Mesendoderm (in vitro differentiated cells): ENCODE measurements at places on chromosomes 16 and 17.
A peak's percentile ranks its signal among the peaks of the same experiment; 100 is the strongest.

GRCh38 chr17:11553135-11553534 is 45.1 kb upstream of the DNAH9 start:
- DNase-seq, result no peak

DNA sequence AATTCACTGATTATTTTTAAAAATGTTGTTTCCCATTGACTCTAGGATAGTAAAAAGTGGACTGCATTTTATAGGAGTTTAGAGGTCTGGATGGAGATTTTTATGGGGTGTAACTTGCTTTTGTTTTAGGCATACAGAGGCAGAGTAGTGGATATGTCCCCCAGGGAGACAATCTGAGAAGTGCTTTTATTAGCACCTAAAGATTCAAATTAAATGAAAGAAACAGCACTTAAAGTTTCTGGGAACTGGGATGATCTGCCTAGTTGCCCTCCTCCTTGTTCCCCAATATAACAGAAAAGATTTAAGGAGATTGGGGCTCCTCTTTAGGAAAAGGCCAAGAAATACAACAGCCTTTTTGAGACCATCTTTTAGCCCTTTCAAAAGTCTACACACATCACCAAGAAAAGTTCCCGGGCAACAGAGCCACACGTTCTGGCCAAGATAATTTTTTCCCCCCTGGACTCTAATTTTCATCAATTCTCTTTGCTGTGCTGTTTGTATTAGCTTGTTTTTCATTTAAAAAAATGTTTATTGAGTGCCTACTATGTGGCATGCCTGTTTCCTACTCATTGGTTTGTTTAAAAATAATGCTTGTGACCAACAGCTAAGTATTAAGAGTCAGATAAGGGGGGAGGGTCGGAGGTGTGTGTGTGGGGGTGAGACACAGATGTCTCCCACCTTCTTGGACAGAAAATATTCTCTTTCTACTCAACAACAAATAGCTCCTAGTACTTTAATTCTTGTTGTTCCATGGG is 2.5 kb upstream of the IGF2BP1 start:
- no peak for DNase-seq

DNA sequence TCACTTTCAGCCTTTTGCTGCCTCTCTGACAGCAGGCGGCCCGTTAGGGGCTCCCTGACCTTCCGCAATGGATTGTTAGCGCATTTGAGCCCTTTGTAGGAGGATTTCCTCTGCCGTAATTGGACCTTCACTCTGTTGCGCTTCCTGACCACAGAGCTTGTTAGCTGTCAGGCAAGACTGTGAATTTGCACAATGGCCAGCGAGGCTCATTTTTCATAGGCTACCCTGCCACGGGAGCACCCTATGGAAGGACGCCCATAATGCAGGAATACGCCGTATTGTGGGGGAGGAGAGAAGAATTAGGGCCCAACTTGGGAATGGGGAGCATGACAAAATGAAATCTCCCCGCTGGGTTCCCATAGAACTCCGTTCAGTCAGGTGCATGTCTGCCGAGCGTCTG is 205.2 kb upstream of the NLRP1 start:
- DNase-seq, result no peak

- DNase-seq, result peak; percentile 75
Measured at GRCh38 chr16:78925083-78925767, 675.3 kb downstream of the MAF start.

- DNase-seq, result no peak
Measured at GRCh38 chr17:33977729-33978514, 277.2 kb upstream of the CCL2 start.

DNA sequence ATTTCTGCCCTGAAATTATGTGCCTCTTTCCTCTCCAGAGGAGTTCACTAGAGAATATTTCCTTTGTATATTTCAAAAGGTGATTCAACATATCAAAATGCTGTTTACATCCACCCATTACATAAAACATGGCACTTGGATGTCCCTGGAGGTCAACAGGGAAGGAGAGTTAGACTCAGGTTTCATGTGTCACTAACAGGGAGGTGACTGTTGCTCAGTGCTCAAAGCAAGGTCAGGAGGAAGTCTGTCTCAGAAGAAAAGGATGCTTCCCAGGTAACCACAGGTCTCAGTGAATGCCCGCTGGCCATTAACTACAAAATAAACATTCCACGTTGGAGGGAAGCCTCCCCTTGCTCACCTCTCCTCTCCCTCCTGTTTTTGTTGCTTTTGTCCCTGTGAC is 198.6 kb downstream of the AXIN2 start:
- DNase-seq, result no peak

DNA sequence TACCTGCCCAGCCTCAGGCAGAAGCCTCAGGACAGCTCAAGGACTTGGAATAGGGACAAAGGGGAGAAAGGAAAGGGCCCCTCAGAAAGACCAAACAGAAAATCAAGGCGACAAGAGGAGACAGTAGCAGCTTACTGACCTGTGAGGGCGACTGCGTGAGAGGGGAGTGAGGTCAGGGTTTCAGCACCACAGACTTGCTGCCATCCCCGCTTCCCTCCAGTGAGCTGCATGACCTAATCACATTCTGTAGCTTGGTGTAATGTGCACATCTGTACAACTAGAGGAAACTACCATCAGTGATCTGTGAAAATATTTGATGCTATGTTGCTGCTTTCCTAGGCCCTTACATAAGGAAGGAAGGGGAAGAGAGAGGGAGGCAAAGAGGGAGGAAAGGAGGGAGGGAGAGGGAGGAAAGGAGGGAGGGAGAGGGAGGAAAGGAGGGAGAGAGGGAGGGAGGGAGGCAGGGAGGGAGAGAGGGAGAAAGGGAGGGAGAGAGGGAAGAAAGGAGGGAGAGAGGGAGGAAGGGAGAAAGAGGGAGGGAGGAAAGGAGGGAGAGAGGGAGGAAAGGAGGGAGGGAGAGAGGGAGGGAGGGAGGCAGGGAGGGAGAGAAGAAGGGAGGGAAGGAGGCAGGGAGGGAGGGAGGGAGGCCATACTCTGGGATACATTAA is 404.9 kb upstream of the CDH5 start:
- no peak for DNase-seq

- DNase-seq, result no peak
Measured at GRCh38 chr17:53470626-53471025, 352.1 kb upstream of the KIF2B start.

GRCh38 chr17:31096106-31096436 is 1.3 kb downstream of the NF1 start:
- peak; percentile 67 for DNase-seq

DNA sequence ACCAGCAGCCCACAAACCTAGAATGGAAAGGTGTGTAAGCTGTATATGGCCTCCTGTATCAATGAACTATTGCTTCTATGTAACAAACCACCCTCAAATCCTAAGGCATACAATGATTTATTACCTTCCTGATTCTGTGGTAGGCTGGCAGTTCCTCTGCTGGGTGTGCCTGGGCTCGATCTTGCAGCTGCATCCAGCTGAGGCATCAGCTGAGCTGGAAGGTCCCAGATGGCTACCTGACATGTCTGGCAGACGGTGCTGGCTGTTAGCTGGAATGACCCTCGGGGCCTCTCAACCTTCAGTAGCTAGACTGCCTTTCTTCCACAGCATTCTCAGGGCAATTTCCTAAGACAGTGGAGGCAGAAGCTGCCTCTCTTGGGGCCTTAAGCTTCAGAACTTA is 152.7 kb downstream of the RAB11FIP4 start:
- no peak for DNase-seq

DNA sequence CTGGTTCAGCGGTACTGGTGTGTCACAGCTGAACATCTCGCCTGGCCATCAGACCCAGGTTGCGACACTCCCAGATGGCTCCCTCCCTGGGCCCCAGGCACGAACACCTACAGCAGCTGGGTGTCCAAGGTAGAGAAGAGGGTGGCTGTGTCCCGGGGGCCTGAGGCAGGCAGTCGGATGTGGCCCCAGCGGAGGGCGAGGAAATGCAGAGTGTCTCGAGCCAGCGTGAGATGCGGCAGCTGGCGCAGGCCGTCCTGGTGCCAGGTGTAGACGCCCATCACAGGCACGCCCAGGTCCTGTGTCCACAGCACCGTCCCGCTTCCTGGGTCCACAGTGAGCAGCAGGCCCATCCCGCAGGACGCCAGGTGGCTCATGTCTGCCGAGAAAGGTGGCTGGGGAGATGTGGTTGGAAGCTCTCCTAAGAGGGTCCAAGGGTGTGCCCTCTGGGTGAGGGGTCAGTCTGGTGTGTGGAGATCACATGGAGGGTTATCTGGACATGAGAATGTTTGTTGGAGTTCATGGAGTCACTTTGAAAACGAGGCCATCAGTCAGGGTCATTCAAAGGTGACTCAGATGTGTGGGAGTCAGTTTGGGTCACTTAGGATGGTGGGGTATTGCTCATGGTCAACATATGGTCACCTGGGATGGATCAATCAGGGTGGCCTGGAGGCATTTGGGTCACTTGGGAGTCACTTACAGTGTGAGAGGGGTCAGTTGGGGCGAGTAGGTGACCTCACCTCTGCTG is 8.1 kb downstream of the ERN2 start:
- no peak for DNase-seq

GRCh38 chr17:50539762-50540559 is 7.0 kb upstream of the SPATA20 start:
- no peak for DNase-seq

DNA sequence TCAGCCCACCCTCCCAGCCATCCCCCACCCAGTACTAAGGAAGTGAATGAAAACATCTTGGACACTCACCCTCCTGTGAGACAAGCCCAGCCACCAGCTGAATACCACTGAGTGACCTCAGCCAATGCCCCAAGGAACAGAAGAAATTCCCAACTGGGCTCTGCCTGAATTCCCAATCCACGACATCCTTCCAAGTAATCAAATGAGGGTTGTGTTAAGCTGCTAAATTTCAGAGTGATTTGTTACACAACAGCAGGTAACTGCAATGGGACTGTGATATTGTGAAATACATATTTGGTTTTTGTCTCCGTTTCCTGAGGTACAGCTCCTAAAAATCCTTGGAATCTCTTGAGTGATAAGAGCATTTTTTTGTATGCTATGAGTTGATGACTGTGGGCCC is 578.7 kb upstream of the CDH11 start:
- peak; percentile 53 for DNase-seq

- peak; percentile 74 for DNase-seq
Measured at GRCh38 chr16:66551348-66551759, 1.0 kb upstream of the CKLF start.

- no peak for DNase-seq
Measured at GRCh38 chr16:360698-361336, 8.3 kb upstream of the AXIN1 start.

DNA sequence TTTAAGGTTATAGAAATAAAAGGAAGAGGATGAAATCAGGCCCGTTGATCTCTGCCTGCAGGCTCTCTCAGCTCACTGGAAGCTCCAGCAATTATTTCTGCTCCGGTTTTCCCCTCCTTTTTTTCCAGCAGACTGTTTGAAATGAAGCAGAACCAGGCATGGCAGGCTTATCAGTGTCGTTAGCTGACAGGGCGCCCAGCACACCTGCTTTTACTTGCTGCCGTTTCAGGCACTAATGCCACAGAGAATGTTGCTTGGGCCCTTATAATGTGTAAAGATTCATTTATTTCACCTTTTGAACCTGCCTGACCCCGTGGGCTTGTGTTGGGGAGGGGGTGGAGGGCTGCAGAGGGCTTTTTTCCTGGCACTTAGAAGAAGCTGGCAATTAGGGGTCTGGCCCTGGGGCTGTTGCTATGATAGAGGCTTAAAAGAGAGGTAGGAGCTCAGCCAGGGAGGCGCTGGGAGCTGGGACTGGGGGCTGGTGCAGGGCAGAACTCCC is 108.1 kb downstream of the IRX3 start:
- DNase-seq, result no peak

DNA sequence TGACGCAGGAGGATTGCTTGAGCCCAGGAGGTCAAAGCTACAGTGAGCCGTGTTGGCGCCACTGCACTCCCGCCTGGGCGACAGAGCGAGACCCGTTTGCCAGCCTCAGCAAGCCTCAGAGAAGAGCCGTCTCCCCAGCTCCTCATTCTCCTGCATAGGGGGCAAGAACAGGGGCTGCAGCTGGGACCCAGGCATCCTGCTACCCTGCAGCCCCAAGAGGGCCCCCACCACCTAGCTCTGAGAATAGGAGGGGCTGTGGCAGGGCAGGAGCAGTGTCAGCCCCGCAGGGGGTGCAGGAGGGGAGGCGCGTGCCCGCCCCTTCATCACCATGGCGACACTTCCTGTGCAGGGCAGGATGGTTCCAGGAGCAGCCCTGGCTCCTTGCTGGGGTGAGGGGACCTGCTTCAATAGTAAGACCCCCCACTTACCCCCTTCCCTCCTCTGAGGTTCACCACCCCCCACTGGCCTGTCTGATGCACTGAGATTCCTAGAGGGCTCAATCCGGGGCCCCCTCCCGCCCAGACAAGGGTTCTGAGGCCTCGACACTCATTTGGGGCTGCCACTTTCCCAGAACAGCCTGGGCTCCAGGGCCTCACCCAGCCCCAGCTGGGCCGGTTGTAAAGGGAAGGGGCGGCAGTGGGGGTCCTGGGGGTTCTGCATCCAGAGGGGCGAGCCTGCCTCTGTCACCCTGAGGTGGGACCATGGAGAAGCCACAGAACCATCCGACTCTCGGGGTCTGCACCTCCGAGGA is 20.2 kb downstream of the VASN start:
- DNase-seq, result peak; percentile 77

GRCh38 chr16:68754084-68754792 is 17.1 kb downstream of the CDH1 start:
- no peak for DNase-seq

GRCh38 chr17:67642488-67642887 is 75.2 kb upstream of the NOL11 start:
- DNase-seq, result no peak

GRCh38 chr17:32819035-32819434 is 57.9 kb downstream of the MYO1D start:
- no peak for DNase-seq

GRCh38 chr16:30669903-30670824 is 11.9 kb downstream of the FBRS start:
- no peak for DNase-seq

- DNase-seq, result no peak
Measured at GRCh38 chr17:43482103-43483012, 1.4 kb upstream of the DHX8 start.

DNA sequence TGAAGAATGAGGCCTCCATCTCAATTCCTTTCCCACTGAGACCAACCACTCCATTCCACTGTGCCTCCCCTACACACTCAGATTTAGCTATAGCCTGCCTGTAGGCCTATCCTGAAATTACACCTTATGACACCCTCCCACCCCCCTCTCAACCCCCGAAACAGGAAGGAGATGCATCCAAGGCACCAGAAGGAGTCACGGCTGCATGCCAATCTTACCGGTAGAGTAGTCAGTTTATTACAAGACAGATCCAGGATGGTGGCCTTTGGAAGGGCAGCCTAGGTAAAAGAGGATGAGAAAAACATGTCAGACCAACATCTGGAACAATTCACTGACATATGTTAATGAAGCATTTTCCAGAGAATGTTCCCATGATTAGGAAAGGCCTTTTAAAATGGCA is 2.6 kb downstream of the LRRC59 start:
- DNase-seq, result no peak

GRCh38 chr16:4649744-4650442 is 25.3 kb downstream of the MGRN1 start:
- no peak for DNase-seq

- DNase-seq, result no peak
Measured at GRCh38 chr17:53687324-53687723, 135.4 kb upstream of the KIF2B start.

DNA sequence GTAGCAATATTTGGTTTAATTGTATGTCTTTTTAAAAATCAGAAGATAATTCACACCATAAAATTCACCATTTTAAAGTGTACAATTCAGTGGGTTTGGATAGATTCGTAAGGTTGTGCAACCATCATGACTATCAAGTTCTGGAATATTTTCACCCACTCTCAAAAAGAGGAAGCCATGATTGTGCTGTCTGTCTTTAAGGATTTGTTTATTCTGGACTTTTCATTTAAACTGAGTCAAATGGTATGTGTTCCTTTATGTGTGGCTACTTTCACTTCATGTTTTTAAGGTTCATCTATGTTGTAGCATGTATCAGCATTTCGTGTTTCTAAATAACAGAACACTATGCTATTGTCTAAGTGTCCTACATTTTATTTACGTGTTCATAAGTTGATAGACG is 68.1 kb upstream of the CPHXL start:
- DNase-seq, result no peak
